ENCODE measurements at places on chromosomes 3 and 15.

GRCh38 chr3:34956511-34956910, 682.8 kb upstream of the ARPP21 start:
- no peak for DNase-seq

GRCh38 chr3:63450023-63450422, 171.9 kb downstream of the SYNPR start:
- DNase-seq: no peak

- DNase-seq: peak; percentile 50
Measured at GRCh38 chr15:89361451-89362202, 27.0 kb upstream of the POLG start.

GRCh38 chr15:101239724-101240136, 12.1 kb downstream of the CHSY1 start:
- peak; percentile 36 for DNase-seq

DNA sequence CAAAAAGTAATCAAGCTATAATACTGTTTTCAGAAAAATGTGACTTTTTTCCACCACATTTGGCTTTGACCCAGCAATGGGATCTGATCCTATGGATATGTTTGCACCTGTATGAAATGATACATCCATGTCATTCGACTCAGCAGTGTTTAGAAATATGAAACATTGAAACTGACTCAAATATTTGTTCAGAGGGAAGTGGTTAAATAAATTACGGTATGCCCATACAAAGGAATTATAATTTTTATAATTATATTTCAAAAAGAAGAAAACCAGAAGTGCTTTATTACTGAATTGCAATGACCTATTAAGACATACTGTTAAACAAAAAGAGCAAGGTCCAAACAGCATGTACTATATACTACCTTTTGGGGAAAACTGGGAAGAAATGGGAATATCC, 546.5 kb downstream of the MAGI1 start:
- no peak for DNase-seq

- no peak for DNase-seq
Measured at GRCh38 chr3:175620532-175620931, 761.4 kb downstream of the NAALADL2 start.

GRCh38 chr3:128319107-128319506, 147.6 kb downstream of the DNAJB8 start:
- DNase-seq: no peak

GRCh38 chr3:98812851-98813374, 49.8 kb downstream of the ST3GAL6 start:
- DNase-seq: peak; percentile 62

DNA sequence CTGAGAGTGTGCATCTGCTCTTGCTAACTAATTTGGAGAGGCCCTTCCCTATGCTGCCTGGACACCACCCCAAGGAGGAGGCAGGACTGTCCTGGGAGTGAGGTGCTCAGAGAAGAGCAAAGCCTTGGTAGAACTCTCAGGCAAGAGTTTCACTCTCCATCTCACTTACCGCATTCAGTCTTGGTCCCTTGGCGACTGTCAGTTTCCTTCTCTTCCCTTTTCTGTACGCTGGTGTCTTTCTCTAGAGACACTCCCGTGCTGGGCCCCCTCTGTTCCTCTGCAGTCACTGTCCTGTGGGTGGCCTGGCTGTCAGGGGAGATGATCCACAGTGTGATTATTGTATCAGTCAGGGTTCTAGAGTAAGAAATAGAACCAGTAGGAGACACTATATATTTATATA, 44.0 kb downstream of the IDH2 start:
- DNase-seq: no peak

- no peak for DNase-seq
Measured at GRCh38 chr15:74613089-74613952, 2.3 kb upstream of the CLK3 start.

Measured in hematopoietic multipotent progenitor cell treated with erythropoietin and hydrocortisone succinate and interleukin-3 and kit ligand, for 8 days (in vitro differentiated cells).